Right cardiac atrium (tissue), 5 donors: ENCODE measurements at places on chromosomes 1 and 21. TPM values are rescaled to one million over a fixed set of nuclear protein-coding genes. Genes with fewer than 3 reads are reported as not detected.

DNA sequence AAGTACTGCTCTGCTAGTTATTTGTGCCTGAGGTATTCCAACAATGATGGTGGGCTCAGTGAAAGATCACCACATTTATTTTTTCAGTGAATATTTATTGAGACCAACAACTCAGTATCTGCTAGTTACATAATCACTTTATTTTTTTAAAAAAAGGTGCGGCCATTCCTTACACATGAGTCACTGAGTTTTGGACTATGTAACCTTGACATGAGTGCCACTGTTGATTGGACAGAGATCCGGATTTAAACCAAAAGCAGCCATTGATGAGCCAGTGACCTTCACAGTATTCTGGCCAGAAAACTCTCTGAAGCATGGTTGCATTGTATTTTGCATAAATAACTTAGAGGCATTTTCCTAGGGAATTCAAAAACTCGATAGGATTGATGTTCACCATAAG, 79.5 kb downstream of the NUF2 start:
- no peak for DNase-seq

DNA sequence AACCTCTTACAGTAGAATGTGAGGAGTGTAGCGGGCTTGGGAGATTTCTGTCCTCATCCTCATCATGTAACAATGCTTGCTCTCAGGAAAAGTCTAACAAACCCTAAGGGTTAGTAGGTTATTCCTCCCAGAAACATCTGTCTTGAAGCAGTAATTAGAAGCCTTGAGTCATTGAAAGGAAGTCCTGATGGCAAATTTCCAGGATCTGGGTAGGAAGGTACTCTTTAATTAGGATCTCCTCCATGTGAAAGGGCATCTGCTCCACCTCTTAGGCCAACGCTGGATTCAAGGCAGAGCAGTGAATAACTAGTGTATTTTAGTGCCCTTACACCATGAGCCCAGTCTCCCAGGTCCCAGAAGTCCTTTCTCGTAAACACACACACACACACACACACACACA, 106.6 kb upstream of the BARHL2 start:
- no peak for DNase-seq

DNA sequence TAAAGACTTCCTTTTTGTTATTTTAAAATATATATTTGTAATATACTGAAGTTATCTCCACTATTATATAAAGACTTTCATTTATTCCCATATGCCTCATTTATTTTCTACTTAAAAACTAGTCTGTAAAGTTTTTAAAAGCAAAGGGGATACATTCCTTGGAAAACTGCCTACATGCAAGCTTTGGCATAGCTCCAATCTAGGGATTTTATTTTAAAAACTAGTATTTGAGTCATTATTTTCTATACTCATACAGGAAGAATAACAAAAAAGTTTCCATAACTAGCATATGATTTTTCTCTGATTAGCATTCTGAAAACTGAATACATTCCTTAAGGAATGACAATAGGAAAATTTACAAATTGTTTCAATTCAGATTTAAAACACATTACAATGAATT, 88.9 kb downstream of the COL24A1 start:
- DNase-seq, result no peak

Gene TCEA3
- 48.7 TPM for polyA plus RNA-seq

DNA sequence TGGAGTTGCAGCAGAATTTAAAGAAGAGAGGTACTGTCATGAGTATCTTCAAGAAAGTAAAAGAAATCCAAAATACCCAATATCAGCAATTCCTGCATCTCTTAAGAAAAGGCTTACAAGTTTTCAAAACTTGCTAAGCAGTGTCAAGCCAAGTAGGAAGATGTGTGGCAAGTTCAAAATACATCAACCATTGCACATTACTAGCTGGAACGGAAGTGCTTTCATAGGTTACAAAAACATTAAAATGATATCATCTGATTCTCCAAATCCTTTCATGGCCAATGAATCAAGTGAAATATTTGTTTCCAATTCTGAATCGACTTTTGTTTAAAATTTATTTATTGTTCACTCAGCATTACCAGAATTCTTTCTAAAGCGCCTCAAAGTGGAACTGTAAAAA, 5.7 kb upstream of the ABCA4 start:
- DNase-seq, result no peak

DNA sequence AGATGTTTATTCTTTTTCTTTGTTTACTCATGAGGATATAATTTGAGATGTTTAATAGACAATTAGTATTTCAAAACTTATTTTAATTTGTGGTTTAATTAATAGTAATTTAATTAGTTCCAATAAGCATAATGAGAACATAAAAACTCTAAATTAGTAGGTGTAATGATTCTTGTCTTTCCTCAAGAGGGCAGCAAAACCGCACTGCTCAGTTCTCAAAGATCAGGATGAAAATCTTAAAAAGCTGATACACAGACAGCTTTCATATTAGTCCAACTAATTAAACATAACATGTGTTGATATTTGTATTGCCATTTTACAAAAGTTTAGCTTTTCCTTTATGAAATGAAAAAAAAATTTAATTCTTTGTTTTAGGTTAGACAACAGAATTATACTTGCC, 106.7 kb upstream of the C21orf91 start:
- no peak for DNase-seq

DNA sequence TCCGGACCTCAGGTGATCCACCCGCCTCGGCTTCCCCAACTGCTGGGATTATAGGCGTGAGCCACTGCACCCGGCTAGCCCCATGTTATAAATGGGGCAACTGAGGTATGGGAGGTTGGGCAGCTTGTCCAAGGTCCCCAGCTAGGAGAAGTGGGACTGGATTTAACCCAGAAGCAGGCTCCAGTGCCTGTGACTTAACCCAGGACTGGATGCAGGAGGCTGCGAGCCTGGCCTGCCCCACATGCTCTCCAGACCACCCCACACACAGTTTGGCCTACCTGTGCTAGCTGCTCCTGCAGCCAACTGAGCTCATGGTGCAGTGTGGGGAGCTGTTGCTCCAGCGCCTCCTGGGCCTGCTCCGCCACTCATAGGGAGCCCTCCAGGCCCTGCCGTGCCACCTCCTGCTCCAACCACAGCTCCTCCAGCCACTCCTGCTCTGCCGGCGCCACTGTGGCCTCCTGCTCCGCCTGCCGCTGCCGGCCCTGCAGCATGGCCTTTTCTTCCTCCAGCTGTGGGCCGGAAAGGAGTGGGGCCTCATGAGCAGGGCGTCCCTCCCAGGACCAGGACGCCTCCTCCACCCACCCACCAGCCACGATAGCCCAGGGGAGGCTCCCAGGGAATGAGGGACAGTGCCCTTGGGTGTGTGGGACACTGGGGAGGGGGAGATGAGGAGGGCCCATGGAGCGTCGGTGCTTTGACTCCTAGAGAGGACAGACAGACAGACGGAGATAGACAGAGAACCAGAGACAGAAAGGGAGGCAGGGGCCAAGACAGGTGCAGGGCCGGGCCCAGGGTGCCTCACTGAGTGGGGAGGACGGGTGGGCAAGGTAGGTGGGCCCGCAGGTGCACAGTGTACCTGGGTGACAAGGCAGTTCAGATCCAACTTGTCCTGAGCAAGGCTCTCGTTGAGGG, 12.4 kb upstream of the NBPF1 start:
- peak; percentile 61 for DNase-seq

Gene KCNQ4
- polyA plus RNA-seq, result 0.88 TPM

DNA sequence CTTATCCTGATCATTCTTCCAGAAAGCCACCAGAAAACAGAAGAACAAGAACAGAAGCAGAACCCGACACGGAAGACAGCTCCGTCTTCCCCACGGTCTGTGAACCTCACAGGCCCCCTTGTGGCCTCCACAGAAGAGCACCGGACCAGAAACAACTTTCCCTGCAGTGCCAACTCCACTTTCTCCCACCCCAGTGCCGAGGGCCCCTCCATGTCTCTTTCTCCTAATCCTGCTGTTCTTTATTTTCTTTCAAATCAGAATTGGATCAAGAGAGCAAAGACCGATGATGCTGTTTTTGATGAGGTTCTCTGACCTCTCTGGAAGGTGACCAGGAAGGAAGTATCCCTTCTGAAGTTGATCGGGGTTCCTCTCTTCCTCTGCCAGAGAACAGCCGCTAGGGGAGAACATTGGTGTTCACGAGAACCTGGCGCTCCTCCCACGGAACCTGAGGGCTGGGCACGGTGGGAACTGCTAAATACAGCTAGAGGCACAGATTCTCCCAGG, 58.9 kb upstream of the CTTNBP2NL start:
- peak; percentile 58 for DNase-seq

DNA sequence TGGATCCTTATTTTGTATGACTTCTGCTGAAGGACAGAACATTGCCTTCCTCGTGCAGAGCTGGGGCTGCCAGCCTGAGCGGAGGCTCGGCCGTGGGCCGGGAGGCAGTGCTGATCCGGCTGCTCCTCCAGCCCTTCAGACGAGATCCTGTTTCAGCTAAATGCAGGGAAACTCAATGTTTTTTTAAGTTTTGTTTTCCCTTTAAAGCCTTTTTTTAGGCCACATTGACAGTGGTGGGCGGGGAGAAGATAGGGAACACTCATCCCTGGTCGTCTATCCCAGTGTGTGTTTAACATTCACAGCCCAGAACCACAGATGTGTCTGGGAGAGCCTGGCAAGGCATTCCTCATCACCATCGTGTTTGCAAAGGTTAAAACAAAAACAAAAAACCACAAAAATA, 27.5 kb upstream of the KDM4A start:
- no peak for DNase-seq

Gene ANKRD45
- polyA plus RNA-seq, result 0.27 TPM

GRCh38 chr1:108962681-108963051, 618 bp downstream of the CLCC1 start:
- no peak for DNase-seq

DNA sequence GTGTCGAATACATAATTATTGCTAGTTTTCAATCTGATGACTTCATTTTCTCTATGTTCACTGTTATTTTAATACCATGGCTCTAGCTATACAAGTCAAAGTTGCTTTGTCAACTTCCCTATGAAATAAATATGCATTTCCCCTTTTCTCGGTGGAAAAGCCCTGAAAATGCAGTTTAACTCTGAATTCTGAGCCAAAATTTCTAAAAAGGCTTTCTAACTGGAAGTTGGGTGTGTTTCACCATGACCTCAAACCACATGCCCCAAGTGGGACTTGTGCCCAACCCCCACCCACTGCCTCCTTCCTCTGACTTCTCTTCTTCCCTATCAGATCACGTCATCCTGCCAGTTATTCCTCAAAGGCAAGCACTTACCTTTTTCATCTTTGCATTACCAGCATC, 8.9 kb downstream of the MKNK1 start:
- peak; percentile 93 for DNase-seq

DNA sequence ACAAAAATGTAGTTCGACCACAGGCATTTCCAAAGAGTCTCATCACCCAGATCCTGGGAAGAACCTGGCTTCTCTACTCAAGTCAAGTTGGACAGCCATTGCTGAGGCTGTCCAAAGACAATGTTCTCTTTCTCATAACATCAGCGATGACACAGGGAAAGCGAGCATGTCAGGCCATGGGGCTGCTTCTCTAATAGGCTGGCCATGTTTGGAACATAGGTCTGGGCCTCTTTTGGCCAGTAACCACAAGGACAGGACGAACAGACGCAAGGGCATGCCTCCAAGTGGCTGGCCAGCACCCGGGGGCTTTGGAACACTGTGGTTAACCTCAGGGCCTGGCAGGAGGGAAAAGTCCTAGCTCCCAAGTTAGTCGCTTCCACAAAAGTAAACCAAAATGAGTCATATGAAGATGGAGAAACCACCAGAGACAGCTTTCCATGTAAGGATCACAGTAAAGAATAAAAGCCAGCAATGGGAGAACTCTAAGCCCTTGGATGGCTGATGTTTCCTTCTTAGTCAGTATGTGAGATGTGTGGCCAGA, 80.6 kb upstream of the SLC44A3 start:
- DNase-seq, result peak; percentile 70

GRCh38 chr1:84887261-84887934, 5.6 kb downstream of the LPAR3 start:
- no peak for DNase-seq
